ENCODE measurements at places on chromosomes 7 and 10.

GRCh38 chr7:21497072-21497471, 45.8 kb upstream of the DNAH11 start:
- DNase-seq, result no peak

DNA sequence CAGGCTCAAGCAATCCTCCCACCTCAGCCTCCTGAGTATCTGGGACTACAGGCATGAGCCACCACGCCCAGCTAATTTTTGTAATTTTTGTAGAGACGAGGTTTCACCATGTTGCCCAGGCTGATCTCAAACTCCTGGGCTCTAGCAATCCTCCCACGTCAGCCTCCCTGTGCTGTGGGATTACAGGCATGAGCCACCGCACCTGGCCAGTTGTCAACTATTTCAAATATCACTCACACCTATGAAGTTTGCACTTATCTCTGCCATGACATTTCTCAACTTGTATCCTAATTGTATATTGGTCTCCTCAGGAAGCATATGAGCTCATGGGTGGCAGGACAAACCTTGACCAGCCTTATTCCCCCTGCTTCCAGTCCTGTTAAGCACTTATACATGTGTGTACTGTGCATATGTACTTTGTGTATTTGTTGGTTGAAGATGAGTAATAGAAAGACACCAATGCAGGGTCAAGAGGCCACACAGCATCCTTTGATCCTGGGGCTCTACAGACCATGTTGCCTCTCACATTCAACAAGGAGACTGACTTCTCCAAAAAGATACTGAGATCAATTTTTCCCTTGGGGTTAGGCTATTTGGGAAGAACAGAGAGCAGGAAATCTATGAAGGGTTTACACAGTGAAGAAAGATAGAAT, 82.2 kb downstream of the SLC16A9 start:
- no peak for DNase-seq

DNA sequence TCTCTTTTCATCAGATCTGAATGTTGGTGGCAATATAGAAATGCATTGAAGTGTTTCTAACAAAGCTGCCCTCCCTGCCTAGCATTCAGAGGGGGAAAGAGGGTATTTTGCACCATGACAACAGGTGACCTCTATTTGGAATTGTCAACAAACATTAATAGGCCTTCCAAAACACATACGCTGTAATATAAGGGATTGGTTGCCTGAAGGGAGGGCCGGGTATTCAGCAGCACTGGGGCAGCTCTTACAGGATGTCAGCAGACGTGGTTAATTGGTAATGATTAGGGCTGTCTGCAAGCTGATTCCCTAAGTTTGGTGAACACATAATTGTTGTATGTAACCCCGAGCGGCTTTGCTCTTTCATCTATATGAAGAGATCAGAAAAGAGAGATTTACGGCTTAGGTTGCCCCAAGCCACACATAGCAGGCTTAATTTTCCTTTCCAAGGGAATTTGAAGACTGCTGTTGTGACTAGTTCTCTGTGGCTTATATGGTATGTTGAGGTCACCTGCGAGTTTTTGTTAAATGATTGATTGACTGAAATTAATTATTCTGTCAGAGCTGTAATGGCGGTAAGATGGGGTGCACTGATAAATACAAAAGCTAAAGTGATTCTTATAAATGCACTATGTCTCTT, 759.3 kb downstream of the LRMDA start:
- DNase-seq, result no peak

DNA sequence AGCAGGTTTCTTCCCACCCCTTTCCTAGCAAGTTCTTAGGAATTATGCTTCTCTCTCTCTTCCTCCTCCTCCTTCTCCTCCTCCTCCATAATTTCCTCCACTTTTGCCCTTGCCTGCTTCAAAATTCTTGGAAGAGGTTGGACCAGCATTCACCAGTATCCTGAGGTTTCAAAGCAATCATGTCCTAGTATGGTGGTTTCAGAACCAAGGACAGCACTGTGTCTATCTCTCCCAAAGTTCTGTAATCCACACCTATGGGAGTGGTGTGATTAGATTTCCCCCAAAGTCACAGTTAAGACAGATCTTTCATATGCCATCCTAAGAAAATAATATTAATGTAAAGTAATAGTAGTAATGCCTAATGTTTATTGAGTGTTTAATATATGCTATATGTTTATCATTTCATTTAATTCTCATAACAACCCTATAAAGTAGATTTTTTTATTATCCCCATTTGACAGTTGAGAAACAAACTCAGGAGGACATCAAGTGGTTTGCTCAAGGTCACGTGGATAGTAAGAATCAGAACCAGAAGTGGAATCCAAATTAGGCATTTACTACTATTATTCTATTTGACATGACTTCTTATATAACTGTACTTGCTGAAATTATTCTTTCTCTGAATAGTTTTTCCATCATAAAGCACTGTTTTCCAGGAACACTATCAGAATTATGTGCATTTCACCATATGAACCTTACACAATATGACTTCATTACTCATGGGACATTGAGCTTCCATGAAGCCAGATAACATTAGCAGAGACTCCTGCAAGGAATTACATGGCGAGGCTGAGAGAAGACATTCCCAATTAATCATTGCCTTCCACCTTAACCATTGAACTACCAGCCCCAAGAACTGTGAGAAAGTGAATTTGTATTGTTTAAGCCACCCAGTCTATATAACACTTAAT, 91.4 kb downstream of the IPMK start:
- no peak for DNase-seq

GRCh38 chr10:22911889-22912762, 15.7 kb upstream of the ARMC3 start:
- peak; percentile 26 for DNase-seq

DNA sequence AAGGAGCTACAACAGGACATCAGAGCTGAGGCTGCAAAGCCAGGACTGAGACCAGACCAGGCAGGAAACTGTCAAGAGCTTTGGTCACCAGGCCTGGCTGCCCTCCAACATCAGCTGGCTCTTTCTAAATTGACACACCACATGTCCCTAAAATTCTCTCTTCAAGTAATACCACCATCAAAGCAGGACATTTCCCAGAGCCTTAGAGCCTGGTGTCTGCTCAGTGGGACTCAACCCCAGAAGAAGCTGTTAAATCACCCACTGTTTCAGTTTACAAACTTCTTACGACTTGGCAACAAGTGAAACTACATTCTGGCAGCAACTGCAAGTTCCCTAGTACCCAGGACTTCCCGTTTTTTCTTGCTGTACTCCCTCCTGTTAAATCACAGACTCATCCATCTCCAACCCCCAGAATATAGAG, 3.8 kb upstream of the IL6 start:
- no peak for DNase-seq

GRCh38 chr7:128450409-128450808, 5.3 kb upstream of the HILPDA start:
- no peak for DNase-seq

DNA sequence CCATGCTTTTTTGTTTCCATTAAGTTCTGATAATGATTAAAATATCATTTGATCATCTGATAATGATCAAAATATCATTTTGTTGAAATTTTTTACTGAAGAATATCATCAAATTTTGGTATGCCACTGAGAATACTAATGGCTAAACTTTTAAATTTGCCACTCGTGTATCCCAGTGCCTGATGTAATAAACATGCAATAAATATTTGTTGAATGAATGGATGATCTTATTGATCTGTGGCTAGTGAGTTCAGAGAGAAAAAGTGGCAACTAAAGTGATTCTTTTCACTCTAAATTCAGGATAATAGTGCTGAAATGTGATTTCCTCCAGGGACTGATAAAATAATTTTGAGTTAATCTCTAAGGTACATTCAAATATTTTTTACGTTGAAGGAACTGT, 159.3 kb upstream of the WNT16 start:
- no peak for DNase-seq

GRCh38 chr7:65731562-65732035, 141.3 kb upstream of the VKORC1L1 start:
- DNase-seq, result no peak

- no peak for DNase-seq
Measured at GRCh38 chr10:91082447-91082846, 138.0 kb upstream of the PCGF5 start.

DNA sequence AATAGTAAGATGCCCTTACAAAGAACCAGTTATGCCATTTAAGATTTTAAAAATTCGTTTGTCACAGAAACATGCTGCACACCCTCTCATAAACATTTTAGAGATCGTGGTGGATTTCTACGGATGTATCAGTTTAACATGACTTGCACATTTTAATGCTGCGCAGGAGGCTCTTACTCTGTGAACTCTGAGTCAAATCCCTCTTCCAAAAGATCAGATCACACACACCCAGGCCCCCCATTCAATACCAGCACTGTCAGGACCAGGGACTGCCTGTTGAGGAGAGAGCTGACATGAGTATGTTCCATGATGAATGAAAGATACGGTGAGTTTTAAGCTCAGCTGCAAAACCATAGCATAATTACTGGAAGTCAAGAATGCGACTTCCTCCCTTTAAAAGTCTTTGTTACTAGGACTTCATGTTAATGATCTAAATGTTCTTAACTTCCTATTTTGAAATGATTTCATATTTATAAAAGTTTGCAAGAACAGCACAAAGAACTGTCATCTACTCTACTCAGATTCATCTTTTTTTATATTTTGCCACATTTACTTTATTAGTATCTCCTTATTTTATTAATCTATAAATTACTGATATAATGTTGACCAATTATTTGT, 500.2 kb downstream of the GLRX3 start:
- no peak for DNase-seq

- DNase-seq, result no peak
Measured at GRCh38 chr7:14734839-14735321, 167.7 kb downstream of the DGKB start.

DNA sequence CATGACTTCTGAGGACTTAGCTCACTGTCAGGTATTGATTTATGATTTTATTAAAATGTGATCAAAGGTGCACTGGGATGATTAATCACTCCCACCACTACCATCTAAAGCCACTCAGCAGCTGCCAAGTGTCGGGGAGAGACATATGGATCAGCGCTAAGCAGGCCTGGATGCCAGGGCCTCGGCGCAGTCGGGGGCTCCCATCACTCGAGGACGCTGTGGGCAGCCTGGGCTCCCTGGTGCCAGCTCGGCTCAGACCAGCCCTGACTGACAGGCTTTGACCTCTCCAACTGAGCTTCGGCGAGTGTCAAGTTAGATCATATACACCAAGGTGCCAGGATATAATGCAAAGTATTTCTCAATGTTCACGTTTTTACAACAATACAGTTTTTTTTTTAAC, 267.7 kb downstream of the ACTR3B start:
- no peak for DNase-seq

- DNase-seq, result no peak
Measured at GRCh38 chr10:71223347-71224058, 11.1 kb downstream of the UNC5B start.

GRCh38 chr10:112218036-112218390, 34.4 kb upstream of the GPAM start:
- DNase-seq, result no peak

DNA sequence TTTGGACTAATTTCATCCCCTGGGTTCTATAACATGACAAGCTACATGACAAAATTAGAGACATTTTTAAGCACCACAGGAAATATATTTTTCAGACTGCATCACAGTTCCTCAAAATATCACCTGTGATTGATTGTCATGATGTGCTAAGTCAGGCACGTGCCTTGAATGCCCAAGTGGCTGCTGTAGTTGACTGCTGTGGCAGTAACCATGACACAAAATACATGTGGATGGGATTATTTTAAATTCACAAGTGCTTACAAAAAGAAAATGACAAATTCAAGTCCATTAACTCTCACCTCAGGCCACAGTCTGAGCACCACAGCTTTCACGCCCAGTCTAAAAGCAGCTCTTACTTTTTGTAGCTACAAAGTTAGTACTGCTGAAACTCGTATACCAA, 45.5 kb downstream of the TNPO3 start:
- DNase-seq, result no peak

DNA sequence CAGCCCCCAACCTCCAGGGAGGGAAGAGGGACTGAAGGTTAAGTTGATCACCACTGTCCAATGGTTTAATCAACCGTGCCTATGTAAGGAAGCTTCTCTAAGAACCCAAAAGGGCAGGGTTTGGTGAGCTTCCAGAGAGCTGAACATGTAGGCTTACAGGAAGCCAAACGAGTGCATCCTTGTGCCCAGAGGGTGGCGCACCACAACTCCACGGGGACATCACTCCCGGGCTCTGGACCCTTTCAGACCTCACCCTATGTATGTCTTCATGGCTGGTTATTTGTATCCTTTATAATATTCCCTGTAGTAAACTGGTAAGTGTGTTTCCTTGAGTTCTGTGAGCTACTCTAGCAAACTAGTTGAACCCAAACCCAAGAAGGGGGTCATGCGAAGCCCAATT, 11.5 kb upstream of the NFKB2 start:
- DNase-seq, result no peak

GRCh38 chr7:24129597-24129996, 154.4 kb upstream of the NPY start:
- DNase-seq, result no peak

DNA sequence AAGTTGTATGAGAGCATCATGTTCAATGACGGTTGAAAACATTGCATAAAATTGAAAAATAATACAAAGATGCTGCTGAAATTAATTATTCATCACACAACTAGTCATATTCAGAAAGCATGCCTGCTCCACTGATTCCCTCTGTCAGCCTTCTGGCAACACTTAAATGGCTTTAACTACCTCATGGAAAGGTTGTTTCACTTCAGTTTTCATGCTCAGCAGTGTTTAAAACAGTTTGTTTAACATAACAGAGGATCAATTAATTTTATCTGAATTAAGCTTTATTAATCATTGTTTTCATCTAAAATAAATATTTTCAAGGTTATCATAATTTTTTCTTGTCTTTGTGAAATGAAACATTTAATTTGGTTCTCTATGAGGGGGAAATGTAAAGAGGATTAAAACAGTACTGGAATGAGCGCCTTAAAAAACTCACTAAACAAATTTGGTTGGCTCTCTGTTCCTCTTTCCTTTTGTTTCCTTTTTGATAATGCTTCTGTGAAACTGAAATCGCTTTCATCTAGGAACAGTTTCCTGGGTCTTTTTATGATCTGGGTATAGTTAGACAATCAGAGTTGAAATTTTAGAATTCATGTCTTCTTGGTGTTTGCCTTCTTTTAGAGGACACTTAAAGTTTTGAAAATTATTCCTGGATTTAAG, 427.4 kb downstream of the SH2D4B start:
- no peak for DNase-seq

DNA sequence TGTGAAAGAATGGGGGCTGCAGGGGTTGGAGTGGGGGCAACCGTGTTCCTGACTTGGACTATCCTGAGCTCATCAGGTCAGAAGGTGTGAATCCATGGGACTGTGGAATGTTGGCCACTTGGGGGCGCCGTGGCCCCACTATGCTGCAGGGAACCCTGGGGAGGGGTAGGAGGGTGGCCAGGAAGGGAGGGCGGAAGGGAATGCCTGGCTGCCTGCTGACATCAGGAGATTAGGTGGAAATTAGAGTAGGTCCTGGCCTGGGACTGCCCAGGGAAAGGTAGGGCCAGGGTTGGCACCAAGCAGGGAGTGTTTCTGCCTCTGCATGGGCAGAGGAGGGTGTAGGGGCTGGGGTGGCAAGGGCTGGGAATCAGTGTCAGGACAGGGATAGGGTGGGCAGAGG, 65.8 kb upstream of the PRSS58 start:
- no peak for DNase-seq
